ENCODE measurements at places on chromosomes 2 and 18. TPM values are rescaled to one million over a fixed set of nuclear protein-coding genes. Genes with fewer than 3 reads are reported as not detected.

Gene LOXHD1
- not detected for total RNA-seq

Gene C18orf54
- 7.9 TPM for total RNA-seq

Gene KRCC1
- 16.4 TPM for total RNA-seq

Gene ABCA12
- total RNA-seq, result not detected

Gene KCNJ3
- total RNA-seq, result not detected

Gene NAT8
- not detected for total RNA-seq

Gene ERICH2
- 0.37 TPM for total RNA-seq

Gene ABCG5
- total RNA-seq, result not detected

Gene APLF
- total RNA-seq, result 0.37 TPM

Gene M1AP
- total RNA-seq, result not detected

Gene ZAP70
- not detected for total RNA-seq

Gene SIX3
- not detected for total RNA-seq

Gene IL36B
- total RNA-seq, result not detected

Gene NEB
- not detected for total RNA-seq

Gene MAPRE2
- 17.2 TPM for total RNA-seq

Gene SOX11
- not detected for total RNA-seq

Gene OXER1
- total RNA-seq, result not detected

Gene MAP4K4
- 70.8 TPM for total RNA-seq

Gene LTBP1
- 12.5 TPM for total RNA-seq

Gene ZNF892
- total RNA-seq, result 2.5 TPM

Gene PRSS56
- total RNA-seq, result not detected

Gene CHST9
- total RNA-seq, result not detected

Gene RAPGEF4
- not detected for total RNA-seq

Gene ROCK2
- total RNA-seq, result 13.8 TPM

Gene TDRD15
- total RNA-seq, result not detected

Gene SLC4A3
- total RNA-seq, result 5.0 TPM

Gene IL1RL1
- not detected for total RNA-seq

Gene WDR33
- 47.6 TPM for total RNA-seq

Gene PLCL1
- total RNA-seq, result not detected

Gene LIPG
- 15.0 TPM for total RNA-seq

Gene ZNF512
- total RNA-seq, result not detected

Gene IMMT
- total RNA-seq, result 113 TPM

Gene CNDP1
- not detected for total RNA-seq

Gene IL36RN
- total RNA-seq, result not detected

Gene EGR4
- not detected for total RNA-seq

Gene AGXT
- total RNA-seq, result not detected

Gene LANCL1
- 63.7 TPM for total RNA-seq

Gene NAB1
- 2.1 TPM for total RNA-seq

Gene TLX2
- total RNA-seq, result not detected

Gene NGEF
- 0.31 TPM for total RNA-seq

Gene TRIP12
- total RNA-seq, result 68.0 TPM

Gene MBOAT2
- 51.1 TPM for total RNA-seq

Gene PLEK
- not detected for total RNA-seq

Gene FSHR
- total RNA-seq, result not detected

All from G401 (cell line).